Kidney (tissue), 22 donors: ENCODE measurements at places on chromosomes 16 and 17. TPM values are rescaled to one million over a fixed set of nuclear protein-coding genes. Genes with fewer than 3 reads are reported as not detected.

- H3K4me3 ChIP-seq, result no peak overlapping the region
- no peaks in the 10 kb centered on the region for H3K27me3 ChIP-seq
- no peaks in the 10 kb centered on the region for H3K36me3 ChIP-seq
- DNase-seq, result no peak
Measured at GRCh38 chr17:55040611-55041010, 72.0 kb downstream of the STXBP4 start.

DNA sequence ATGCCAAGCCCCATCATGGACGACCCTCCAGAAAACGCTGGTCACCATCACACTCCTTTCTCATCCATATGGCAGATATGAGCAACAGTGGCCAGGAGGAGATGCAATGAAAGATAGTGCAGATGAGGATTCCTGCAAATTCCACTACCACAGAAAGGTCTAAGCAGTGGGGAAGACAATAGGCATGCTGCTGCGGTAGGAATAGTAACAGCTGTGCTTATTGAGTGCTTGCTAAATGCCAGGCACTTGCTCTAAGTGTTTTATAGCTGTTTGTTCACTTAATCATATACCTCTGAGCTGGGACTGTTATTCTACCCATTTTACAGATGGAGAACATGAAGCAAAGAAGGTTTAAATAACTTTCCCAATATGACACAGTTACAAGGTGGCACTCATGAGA is 46.6 kb upstream of the AKAP1 start:
- no peak overlapping the region for H3K4me3 ChIP-seq
- H3K27me3 ChIP-seq, result no peaks in the 10 kb centered on the region
- DNase-seq, result no peak
- H3K36me3 ChIP-seq, result no peaks in the 10 kb centered on the region
- peaks cover 10% of the 10 kb centered on the region for H3K4me1 ChIP-seq

DNA sequence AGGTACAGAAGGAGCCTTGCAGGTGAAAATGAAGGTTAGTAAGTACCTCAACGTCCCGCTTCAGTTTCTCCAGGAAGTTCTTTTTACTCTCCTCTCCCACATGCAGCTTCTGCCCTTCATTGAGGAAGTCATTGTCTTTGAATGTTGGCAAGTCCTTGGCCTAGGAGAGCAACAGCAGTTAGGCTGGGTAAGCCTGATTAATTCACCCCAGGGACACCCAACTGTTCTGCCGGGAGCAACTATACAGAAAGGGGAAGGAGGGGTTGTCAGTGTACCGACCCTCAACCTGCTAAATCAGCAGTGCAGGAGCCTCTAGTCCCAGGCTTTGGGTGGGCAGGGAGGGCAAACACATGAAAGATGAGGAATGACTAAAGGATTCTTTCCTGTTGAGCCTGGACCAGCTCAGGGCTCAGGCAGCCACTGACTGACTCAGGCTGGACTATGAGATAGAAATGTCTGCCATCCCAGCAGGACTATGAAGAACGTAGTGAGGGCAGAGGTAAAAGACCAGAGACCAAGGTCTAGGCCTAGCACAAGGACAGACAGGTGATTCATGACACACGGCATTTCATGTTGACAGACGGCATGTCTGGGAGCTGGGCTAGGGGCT is 21.6 kb downstream of the PIP4K2B start:
- DNase-seq, result no peak
- H3K27me3 ChIP-seq, result no peaks in the 10 kb centered on the region
- no peak overlapping the region for H3K4me3 ChIP-seq
- H3K4me1 ChIP-seq, result no peaks in the 10 kb centered on the region

Gene KRTAP2-3
- polyA plus RNA-seq, result not detected

Gene UNC13D
- 3.8 TPM for polyA plus RNA-seq

DNA sequence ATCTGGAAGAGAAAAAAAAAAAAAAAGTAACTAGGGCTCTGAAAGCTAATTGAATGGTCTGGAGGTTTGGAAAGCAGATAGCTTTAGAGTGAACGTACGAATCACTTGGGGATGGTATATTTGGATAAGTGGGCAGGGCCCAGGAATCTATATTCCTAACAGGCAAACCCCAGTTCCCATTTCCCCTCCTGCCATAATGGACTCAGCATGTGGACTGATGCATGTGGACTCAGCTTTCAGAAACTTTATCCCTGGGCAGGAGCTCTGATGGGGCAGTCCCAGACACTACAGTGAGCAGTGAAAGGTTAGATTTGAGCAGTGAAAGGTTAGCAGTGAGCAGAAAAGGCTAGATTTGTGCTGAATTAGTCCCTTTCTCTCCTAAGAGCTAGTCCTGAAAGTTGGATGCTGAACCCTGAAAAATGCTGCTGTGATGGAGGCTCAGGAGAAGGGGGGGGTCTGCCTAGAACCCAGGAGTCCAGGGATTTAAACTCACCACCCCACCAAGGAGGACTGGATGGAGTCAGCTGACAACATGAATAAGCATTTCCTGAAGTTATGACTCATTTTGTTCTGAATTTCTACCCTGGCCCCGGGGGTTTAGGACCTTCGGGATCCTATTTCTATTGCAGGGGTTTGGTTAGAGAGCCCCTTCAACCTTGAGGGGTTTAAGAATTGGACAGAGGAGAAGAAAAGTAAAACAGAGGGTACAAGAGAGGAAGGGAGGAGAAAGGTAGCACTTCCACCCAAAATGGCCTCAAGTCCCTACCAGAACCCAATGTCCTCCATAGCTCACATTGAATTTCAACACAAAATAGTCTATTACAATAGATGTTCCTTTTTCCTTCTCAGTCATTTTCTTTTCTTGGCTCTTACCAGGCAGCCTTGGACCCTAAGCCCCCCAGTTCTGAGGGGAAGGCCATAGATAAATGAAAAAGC is 10.3 kb upstream of the FZD2 start:
- H3K27ac ChIP-seq, result no peak overlapping the region
- no peak overlapping the region for H3K4me3 ChIP-seq
- H3K36me3 ChIP-seq, result no peaks in the 10 kb centered on the region
- H3K4me1 ChIP-seq, result no peaks in the 10 kb centered on the region
- no peak for DNase-seq

Gene OTOP2
- not detected for polyA plus RNA-seq

Gene PRDM7
- polyA plus RNA-seq, result not detected

DNA sequence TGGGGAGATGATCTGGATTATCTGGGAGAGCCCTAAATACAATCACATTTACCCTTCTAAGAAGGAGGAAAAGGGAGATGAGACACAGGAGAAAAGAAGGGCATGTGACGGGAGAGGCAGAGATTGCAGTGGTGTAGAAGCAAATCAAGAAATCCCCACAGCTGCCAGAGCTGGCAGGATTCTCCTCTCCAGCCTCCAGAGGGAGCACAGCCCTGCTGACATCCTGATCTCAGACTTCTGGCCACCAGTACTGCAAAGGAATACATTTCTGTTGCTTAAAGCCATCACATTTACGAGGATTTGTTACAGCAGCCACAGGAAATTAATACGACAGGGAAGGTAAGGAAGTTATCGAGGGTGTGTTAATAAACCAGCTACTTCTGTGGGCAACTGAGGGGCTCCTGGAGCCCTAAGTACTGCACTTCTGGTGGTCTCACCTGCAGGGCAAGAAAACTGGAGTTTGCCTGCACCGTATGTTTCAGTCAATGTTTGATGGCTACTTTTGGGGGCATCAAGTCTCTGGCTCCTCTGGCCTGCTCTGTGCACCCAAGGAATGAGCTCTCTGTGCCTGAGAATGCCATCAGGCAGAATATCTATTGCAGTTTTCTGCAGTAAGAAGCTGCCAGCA is 22.9 kb upstream of the CDH13 start:
- H3K27me3 ChIP-seq, result no peaks in the 10 kb centered on the region
- no peak for DNase-seq
- H3K4me3 ChIP-seq, result no peak overlapping the region
- no peak overlapping the region for H3K27ac ChIP-seq

Gene C17orf50
- 0.41 TPM for polyA plus RNA-seq

GRCh38 chr16:1580956-1581355 is 30.9 kb downstream of the IFT140 start:
- no peak overlapping the region for H3K27ac ChIP-seq
- DNase-seq, result no peak
- H3K4me3 ChIP-seq, result no peak overlapping the region

DNA sequence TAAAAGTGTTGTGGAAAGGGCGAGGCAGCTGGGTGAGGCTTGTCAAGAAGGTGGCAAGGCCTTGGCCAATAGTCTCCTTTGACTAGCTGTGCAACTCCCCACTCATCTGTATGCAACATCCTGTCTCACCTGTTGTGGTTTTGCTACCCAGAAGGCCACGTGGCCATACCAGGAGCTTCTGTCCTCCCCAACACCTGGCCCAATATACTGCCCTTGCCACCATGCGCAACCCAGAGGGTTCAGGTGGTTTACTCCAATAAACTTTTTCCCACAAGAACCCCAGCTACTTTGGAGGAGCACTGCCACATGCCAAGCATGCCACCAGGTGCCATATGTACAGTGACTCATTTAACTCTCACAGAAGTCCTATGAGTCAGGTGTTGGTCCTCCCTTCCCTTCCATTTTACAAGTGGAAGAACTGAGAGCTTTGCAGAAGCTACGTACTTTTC is 10.2 kb downstream of the MYO19 start:
- H3K27me3 ChIP-seq, result no peaks in the 10 kb centered on the region
- DNase-seq, result no peak

Gene SPATA22
- not detected for polyA plus RNA-seq

Gene SLC5A11
- 2.1 TPM for polyA plus RNA-seq

Gene SYNGR2
- 149 TPM for polyA plus RNA-seq

DNA sequence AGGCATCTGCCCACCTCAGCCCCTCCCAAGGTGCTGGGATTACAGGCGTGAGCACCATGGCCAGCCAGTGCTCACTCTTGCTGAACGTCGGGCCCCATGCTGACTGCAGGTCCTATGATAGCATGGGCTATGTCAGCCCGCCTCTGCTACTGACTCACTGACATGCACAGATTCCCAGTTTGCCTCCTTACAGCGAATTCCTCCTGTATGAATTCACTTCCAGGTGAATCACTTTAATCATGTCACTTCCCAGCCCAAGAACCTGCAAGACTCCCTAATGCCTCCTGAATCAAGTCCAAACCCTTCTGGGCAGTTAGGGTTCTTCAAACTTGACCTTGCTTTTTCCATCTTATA is 16.1 kb upstream of the UBTF start:
- no peaks in the 10 kb centered on the region for H3K36me3 ChIP-seq
- DNase-seq, result no peak
- no peaks in the 10 kb centered on the region for H3K27me3 ChIP-seq
- H3K4me1 ChIP-seq, result no peaks in the 10 kb centered on the region

DNA sequence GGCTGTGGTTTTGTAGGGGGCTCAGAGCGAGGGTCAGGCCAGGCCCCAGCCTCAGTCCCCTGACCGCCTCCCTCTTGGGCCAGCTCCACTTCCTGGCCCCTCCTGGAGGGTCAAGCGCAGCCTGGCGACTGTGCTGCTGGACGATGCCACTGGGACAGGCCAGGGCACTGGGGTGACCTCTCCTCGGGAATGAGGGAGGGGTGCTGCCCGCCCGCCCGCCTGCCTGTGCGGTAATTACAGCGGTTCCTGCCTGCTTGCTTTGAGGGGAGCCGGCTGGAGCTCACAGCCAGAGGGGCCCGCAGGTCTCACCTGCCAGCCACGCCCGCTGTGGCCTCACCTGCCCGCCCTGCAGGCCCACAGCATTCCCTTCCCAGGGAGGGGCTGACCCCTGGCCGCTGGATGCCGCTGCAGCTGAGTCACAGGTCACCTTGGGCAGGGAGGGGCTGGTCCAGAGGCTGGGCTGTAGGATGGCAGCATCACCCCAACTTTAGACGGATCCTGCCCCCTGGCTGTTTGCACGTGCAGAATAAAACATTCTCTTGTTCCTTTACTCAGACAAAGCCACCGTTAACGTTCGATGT is 76.7 kb upstream of the CBX4 start:
- H3K4me3 ChIP-seq, result no peak overlapping the region
- H3K27ac ChIP-seq, result no peak overlapping the region

Gene ZKSCAN2
- 1.3 TPM for polyA plus RNA-seq

DNA sequence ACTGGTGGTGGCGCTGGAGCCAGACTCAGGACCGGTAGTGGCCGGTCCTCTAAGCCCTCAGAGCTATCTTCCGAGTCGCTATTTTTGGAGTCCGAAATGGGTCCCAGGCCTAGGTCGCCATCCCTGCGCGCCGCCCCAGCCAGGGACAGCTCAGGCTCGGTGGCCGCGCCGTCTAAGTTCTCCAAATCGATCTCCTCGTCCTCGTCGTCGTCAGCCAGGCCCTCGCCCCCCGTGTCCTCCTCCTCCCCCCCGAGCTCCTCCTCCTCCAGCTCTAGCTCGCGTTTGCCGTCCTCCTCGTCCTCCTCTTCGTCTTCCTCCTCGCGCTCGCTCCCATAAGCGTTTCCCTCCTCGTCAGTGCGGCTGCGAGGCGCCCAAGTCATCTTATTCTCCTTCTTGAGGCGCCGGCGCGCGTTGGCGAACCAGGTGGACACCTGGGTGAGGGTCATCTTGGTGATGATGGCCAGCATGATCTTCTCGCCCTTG is 1.6 kb downstream of the IRX3 start:
- no peaks in the 10 kb centered on the region for H3K36me3 ChIP-seq
- peaks cover 21% of the 10 kb centered on the region for H3K27me3 ChIP-seq
- H3K4me1 ChIP-seq, result no peaks in the 10 kb centered on the region

Gene MMP25
- polyA plus RNA-seq, result 0.65 TPM

DNA sequence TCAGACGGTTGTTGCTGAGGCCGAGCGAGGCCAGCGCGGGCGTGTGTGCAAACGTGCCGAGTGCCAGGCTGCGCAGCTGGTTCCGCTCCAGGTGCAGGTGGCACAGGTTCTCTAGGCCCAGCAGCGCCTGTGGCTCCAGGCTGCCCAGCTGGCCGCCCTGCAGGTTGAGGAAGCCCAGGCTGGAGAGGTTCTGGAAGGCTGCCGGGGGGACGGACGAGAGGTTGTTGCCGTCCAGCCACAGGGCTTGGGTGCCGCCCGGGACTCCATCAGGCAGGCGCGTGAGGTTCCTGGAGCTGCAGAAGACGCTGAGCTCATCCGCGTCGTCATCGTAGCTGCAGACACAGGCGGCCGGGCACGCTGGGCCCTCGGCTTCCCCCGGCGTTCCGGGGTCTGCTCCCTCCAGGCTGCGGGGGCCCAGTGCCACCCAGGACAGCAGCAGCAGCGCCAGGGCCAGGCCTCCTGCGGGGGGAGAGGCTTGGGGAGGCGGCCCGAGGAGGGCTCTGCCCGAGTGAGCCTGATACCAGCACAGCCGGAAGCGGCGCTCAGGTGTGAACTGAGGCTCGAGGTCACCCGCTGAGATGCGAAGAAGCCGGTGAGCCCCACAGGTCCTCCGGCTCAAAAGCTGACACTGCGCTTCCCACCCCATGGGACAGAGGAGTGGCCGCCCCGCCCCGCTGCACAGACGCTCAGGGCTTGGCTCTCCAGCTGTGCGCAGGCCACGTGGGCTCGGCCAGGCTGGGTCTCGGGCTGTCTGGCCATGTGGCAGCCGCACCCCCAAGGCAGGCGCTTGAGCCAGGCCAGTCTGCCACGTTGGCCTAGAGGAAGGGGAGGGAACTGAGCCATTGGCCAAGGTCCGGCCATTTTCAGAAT is 1.3 kb downstream of the IGFALS start:
- DNase-seq, result no peak
- no peaks in the 10 kb centered on the region for H3K27me3 ChIP-seq
- no peaks in the 10 kb centered on the region for H3K36me3 ChIP-seq
- no peak overlapping the region for H3K27ac ChIP-seq

Gene C16orf96
- polyA plus RNA-seq, result 0.13 TPM

GRCh38 chr17:68176718-68177117 is 71.1 kb upstream of the AMZ2 start:
- H3K4me1 ChIP-seq, result no peaks in the 10 kb centered on the region
- H3K27me3 ChIP-seq, result no peaks in the 10 kb centered on the region
- H3K4me3 ChIP-seq, result no peak overlapping the region
- no peak for DNase-seq
- H3K36me3 ChIP-seq, result no peaks in the 10 kb centered on the region

Gene CCL7
- not detected for polyA plus RNA-seq
